Body of pancreas (tissue), 4 donors: ENCODE measurements at places on chromosomes 13 and 19. TPM values are rescaled to one million over a fixed set of nuclear protein-coding genes. Genes with fewer than 3 reads are reported as not detected.

- no peak for DNase-seq
- H3K27me3 ChIP-seq, result no peaks in the 10 kb centered on the region
- H3K4me1 ChIP-seq, result no peaks in the 10 kb centered on the region
- no peak overlapping the region for H3K4me3 ChIP-seq
- H3K36me3 ChIP-seq, result no peaks in the 10 kb centered on the region
These were observed 330.2 kb downstream of the KLF12 start for GRCh38 chr13:73803997-73804396.

- H3K4me1 ChIP-seq, result peaks cover 7% of the 10 kb centered on the region
- no peak overlapping the region for H3K27ac ChIP-seq
- H3K27me3 ChIP-seq, result no peaks in the 10 kb centered on the region
These were observed 77.9 kb downstream of the ZNF536 start for GRCh38 chr19:30450100-30450499.

DNA sequence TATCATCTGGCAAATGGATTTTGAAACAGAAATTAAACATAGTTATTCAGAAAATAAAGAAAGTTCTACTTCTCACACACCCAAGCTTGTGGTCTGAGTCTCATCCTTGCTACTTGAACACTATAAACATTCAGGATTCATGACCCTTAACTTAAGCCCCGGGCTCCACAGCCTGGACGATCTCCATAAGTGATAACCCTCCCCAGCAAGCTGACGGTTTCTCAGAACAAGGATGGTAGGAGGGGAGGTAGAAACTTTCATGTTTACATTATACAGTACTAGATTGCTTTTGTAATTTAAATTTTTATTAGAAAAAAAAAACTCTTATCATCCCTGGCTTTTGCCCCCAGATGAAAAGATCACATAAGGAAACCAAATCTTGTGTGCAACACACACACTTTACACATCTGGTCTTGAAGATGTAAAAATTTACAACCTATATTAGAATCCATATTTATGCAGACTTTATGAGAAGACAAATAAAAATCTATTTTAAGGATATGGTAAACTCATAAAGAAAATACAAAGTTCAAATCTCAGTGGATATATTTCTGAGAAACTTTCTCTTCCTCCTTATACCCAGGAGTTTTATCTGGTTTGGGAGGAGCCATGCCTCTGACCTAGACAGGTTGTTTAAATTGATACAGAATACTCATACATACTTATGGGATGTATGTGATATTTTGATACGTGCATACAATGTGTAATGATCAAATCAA lies 20.0 kb upstream of the ATP12A start:
- H3K27me3 ChIP-seq, result no peaks in the 10 kb centered on the region
- no peak for DNase-seq
- no peaks in the 10 kb centered on the region for H3K4me1 ChIP-seq
- no peak overlapping the region for H3K27ac ChIP-seq
- no peaks in the 10 kb centered on the region for H3K36me3 ChIP-seq
- H3K4me3 ChIP-seq, result no peak overlapping the region

DNA sequence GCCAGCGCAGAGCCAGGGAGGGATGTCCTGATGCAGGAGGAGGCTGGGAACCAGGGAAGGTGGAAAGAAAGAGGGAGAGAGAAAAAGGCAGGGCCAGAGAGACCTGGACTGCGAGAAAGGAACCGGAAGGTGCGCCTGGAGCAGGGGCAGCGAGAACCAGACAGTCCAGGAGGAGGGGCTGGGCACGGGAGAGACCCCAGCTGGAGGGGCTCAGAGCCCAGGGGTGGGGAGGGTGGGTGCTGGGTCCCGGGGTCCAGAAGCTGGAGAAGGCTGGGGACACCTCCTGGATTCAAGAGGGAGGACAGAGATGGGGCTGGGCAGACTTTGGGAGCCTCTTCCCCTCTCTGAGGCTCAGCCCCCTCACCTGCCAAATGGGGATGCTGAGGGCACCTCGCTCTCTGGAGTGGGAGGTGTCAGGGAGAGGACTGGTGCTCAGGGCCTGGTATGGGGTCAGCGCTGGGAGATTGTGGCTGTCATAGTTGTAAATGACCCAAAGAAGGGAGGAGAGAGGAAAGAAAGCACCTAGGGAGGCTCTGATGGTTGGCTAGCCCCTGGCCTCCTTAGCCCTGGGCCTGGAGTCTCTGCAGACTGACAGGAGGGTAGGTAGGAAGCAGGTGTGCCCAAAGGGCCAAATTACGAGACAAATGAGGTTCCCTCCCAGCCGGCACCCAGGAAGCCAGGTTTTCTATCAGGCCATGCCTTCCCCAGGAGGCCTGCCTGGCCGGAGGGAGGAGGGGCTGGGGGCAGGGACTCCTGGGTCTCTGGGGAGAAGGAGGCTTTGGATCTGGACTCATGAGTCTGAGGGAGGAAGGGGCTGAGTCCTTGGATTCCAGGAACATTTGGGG lies 1.3 kb upstream of the SPACA6 start:
- no peaks in the 10 kb centered on the region for H3K27me3 ChIP-seq
- no peak for DNase-seq
- H3K4me3 ChIP-seq, result no peak overlapping the region

- no peaks in the 10 kb centered on the region for H3K4me1 ChIP-seq
- H3K36me3 ChIP-seq, result no peaks in the 10 kb centered on the region
- H3K27me3 ChIP-seq, result no peaks in the 10 kb centered on the region
- DNase-seq, result no peak
- H3K27ac ChIP-seq, result no peak overlapping the region
These were observed 82.5 kb upstream of the GSX1 start for GRCh38 chr13:27709779-27710178.

GRCh38 chr19:17488593-17489391 lies 18.5 kb downstream of the SLC27A1 start:
- no peak overlapping the region for H3K4me3 ChIP-seq
- DNase-seq, result peak; percentile 91

The SLITRK6 gene
- total RNA-seq, result not detected

The FBL gene
- 90.3 TPM for total RNA-seq
